ENCODE measurements at places on chromosomes 4 and X.

- no peak for DNase-seq
Observed at GRCh38 chr4:10619855-10620254, 64.7 kb downstream of the CLNK start.

DNA sequence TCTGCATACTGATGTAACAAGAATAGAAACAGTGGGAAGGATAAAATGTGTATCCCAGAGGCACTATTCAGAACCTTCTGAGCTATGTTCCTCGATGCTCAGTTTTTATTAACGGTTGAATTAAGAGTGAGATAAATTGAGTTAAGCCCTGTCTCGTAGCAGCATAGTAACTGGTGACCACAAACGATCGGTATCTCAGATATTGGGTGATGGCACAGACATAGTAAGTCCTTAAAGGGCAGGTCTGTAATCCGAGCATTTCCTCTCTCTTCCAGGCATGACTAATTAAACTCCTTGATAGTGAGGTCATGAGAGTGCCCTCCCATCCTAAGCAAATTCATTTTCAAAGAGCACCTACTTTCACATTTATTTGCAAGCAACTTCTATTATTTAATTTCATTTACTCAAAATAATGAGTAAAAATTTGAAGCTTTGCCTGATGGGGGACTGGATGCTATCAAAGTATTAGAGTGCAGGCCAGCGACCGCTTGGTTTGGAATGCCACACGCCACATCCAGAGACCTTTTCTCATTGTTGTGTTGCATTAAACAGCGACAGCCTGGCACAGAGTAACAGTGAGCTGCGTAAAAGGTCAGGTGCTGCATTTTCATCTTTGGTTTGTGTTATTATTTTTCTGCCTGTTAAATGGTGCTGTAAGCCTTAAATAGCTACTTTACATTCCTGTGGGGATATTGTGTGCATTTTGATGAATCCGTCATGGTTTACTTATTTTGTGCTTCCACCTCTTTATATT, 101.9 kb downstream of the PCDH7 start:
- no peak for DNase-seq

DNA sequence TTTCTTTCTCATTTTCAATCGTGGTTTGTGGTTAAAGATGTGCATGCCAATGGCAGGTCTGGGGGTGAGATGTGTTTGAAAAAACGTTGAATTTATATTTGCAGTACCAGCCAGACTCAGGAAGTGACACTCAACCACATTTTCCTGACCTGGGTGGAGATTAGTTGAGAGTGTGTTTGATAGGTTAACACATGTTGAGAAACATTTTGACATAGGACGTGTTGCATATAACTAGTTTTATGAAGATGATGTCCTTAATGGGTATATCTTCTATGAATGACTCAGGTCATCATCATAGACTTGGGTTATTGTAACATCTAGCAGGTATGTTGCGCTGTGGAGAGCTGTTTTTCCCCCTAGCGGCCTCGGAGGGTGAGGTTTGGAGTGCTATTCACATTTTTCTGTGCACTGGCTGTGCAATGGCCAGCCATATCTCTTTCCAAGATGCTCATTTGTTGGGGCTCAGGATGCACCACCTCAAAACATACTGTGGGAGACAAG, 21.7 kb upstream of the CD38 start:
- DNase-seq: peak; percentile 47

DNA sequence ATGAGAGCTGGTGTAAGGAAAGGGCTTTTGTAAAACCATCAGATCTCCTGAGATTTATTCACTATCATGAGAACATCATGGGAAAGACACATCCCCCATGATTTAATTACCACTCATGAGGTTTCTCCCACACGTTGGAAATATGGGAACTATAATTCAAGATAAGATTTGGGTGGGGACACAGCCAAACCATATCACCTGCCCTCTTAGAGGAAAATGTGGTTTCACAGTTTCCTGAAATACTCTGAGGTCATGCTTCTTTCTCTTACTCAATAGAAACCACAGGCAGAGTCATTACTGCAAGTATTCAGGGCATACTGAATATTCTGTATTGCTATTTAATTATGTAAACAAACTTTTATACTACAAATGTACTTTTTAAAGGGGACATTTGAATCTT, 1453.3 kb downstream of the PCDH18 start:
- no peak for DNase-seq

GRCh38 chr4:83223781-83224180, 60.8 kb downstream of the COQ2 start:
- no peak for DNase-seq

DNA sequence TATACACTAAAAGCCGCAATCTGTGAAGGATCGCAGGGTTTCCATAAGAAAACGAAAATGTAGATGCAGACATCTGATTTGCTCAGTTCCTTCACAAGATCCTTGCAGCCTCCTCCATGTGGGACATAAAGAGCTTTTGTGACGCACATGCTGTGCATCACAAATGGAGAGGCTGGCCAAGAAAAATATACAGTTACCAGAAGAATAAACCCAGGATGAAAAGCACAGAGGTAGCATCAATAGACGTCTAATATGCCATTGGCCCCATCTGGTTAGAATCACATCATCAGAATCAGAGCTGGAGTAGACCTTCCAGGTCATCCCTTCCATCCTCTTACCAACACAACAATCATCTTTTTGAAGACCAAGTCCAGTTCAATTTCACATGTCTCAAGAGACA, 517.4 kb downstream of the RAB28 start:
- no peak for DNase-seq

DNA sequence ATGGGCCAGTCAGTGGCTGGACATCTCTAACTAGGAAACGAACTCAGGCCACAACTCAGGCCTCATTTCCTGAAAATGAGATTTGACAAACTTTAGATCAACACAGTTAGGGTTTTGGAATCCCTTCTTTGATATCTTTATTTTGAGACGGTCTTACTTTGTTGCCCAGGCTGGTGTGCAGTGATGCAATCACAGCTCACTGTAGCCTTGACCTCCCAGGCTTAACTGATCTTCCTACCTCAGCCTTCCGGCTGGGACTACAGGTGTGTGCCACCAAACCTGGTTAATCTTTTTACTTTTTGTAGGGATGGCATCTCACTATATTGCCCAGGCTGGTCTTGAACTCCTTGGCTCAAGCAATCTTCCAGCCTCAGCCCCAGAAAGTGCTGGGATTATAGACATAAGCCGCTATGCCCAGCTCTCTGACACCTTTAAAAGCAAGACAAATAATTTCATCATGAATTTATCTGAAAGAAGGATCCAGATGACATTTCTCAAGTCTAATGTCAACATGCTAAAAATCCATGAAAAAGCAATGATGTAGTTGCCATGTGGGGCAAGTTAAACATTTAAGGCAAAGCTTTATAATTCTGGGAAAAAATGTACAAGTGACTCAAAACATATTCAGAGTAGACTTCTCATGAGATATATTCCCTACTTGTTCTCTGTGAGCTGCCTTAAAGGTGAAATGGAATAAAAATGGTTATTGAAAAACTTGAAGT, 89.1 kb upstream of the CBR4 start:
- no peak for DNase-seq

DNA sequence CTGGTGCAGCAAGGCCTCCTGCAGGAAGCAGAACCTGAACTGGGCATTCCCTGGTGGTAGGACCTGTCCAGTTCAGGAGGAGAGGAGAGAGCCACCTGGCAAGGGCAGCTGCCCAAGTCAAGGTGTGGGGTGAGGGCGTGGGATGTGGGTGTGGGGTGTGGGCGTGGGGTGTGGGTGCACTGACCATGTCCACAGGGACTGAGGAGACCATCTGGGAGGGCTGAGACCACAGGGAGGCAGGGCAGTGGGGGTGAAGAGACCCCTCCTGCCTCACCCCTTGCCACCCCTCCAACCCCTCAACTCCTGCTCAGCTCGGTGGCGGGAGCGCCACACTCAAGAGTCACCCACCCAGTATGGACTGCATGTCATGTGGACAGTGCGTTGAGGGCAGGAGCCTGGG, 117.9 kb downstream of the CPZ start:
- no peak for DNase-seq

DNA sequence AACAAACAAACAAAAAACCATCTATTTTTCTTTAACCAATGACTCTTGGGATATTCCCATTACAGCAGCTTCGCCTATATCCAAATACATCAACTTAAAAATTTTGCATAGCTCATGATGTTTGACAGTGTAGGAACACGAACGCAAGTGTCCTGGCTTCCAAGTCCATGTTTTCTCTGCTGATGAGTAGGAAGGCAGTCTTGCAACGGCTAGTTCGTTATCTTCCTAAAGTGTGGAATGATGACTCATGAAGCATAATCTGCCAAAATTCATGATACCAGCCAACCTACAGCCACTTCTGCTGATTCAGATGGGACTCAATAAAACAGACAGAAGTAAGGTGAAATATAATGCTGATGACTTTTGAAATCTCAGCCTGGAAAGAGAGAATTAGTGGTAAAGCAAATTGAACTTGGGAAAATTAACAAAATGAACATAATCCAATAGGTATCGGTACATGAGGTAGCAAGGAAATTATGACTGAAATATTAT, 6.4 kb upstream of the SEPTIN11 start:
- no peak for DNase-seq

GRCh38 chr4:113950207-113950606, 29.2 kb downstream of the ARSJ start:
- no peak for DNase-seq

DNA sequence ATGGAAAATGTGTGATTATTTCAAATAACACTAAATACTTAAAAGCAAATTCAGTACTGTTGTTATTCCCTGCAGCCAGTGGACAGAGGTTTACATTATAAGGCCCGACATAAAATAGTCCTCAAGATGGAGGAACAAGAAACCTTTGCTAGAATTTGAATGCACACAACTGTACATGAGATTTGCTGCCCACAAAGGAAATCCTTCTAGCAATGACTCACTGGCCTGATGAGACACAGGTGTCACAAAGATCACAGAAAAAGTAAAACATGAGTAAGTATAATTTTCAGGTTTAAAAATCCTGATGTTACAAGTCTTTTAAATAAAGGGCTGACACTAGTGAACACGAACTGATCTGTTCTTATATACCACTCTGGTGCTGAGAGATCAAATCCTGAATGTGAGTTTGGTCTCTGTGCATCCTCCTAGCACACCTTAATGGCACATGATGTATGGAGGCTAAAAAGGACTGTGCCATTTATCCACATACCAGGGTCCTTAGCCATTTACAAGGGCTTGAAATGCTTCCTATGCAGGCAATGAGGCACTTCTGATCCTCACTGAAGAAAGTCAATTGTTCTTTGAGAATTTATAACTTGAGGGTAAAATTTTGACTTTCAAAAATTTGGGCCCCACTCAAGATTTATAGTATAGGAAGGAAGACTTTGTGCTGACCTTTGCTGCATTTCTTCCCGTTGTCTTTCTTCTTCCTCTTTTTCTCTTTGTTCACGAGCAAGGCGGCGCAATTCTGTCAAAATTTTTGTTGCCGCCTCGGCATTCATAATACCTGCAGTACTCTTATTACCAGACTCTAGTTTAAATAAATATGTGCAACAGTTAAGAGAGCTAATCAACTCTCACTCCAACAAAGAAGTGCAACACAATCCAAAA, 23.0 kb downstream of the MAP7D3 start:
- DNase-seq: no peak

GRCh38 chr4:155407480-155407879, 30.7 kb upstream of the MAP9 start:
- no peak for DNase-seq

GRCh38 chr4:68368691-68369131, 18.8 kb upstream of the YTHDC1 start:
- DNase-seq: no peak

DNA sequence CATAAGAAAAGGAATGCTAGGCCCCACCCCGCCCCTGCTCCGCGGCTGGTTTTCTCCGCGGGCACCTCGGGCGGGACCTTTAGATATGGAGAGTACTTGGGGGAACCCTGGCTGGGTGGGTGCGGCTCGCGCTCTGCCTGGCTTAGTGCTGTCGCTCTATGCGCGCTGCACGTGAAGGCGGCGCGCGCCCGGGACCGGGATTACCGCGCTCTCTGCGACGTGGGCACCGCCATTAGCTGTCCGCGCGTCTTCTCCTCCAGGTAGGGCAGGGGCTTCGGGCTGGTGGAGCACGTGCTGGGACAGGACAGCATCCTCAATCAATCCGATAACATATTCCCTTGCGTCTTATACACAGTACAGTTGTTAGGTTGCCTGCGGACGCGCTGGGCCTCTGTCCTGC, 56.0 kb downstream of the MAGEB10 start:
- DNase-seq: no peak

DNA sequence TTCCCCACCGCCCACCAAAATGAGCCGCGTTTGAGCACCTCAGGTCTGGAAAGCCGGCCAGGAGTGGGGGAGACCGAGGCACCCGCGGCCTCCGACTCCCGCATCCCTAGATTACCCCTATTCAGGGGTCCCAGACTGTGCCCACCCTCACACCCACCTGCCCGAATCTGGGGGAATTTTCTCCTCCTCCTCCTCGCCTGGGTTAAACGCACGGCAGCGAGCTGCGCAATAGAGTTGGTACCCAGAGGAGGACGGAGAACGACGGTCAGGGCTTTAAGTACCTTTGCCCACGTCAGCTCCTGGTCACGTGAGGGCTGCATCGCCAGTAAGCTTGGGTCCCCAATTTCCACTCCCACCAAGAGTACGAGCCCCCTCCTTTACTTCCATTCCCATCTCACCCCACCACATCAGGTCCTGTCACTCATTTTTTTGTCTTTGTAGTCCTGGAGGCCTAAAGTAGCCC, at the start of gene ARMCX2:
TSS of gene ARMCX2 (minus strand) at position 250 of the 463 bp plus-strand sequence. CDS start 2,262 bp downstream, outside the sequence.
- no peak for DNase-seq

DNA sequence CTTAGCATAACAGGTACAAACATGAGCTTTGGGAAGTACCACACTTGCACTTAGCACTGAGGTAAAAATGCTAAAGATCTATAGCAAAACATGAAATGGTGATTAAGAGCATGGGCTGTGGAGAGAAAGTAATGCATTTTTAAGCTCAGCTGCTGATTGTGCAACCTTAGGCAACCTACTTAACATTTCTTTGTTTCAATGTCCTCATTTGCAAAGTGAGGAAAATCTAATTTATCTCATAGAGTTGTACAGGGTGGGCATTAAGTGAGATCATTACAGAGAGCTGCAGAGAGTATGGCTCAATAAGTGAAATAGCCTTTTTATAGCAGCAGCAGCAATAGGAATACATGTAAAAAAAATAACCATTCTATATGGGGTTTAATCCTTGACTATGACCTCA, 87.0 kb downstream of the PAK3 start:
- DNase-seq: no peak

DNA sequence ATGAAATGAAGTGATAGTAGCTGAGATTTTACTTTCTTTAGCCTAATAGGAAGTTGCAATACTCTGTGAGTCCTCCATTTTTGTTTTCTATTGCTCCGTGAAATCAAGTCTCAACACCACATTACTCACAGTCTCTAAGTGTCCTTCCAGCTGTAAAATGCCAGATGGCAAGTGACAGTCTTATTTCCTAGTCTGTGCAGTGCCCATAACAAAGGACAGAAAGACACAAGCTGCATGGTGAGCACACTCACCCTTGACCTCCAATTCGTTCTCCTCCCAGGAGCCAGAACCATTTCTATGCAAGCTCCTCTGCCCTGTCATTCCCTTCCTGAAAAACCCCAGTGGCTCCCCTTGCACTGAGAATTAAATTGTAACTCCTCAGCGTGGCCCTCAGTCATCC, 101.6 kb downstream of the PARM1 start:
- no peak for DNase-seq
